ENCODE measurements at places on chromosomes 13 and 19. TPM values are rescaled to one million over a fixed set of nuclear protein-coding genes. Genes with fewer than 3 reads are reported as not detected.
A peak's percentile ranks its signal among the peaks of the same experiment; 100 is the strongest.

GRCh38 chr13:33033051-33033812 is 17.0 kb downstream of the KL start:
- H3K27ac ChIP-seq, result no peak overlapping the region
- H3K4me3 ChIP-seq, result no peak overlapping the region
- no peak for DNase-seq
- H3K27me3 ChIP-seq, result no peaks in the 10 kb centered on the region

The SPTBN4 gene
- total RNA-seq, result 0.81 TPM

- no peaks in the 10 kb centered on the region for H3K36me3 ChIP-seq
- DNase-seq, result no peak
These were observed 171.7 kb downstream of the LACC1 start for GRCh38 chr13:44051405-44051804.

The CD177 gene
- total RNA-seq, result 0.55 TPM

The OVOL3 gene
- not detected for total RNA-seq

DNA sequence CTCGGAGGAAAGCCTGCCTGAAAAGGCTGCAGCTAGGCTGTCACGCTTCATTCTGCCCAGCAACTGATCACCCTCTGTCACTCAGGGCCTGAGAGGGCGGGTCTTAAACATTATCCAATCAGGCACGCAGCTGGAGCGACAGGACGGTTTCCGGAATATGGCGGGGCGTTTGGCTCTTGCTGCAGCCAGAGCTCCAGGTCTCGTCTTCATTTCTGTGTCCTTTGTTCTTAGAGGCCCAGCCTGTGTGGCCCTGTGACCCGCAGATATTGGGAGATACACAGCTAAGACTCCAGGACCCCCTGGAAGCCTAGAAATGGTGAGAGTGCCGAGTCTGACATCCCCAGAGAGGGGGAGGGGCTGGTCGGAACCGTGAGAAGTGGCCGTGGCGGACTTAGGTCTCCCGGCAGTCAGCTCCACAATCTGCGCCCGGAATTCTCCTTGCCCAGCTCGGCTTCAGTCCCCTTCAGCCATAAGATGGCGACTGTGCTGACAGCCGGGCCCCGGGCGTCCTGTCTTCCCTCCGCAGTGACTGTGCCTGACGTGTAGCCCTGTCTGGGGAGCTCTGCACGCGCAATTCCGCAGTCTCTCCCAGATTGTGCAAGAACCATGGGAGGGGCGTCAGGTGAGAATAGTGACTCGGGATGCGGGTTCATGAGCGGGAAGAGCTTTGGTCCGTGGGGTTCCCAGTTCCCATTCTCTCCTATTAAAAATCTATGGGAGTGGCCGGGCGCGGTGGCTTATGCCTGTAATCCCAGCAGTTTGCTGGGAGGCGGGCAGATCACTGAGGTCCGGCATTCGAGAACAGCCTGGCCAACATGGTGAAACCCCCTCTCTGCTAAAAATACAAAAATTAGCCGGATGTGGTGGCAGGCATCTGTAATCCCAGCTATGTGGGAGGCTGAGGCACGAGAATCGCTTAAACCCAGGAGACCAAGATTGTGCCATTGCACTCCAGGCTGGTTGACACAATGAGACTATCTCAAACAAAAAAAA is at the start of gene ZNF429:
Gene ZNF429, plus strand, starts transcription at position 144 of the 993 bp plus-strand sequence. Its CDS starts 170 bp downstream, at position 314.
- H3K27me3 ChIP-seq, result no peaks in the 10 kb centered on the region
- H3K27ac ChIP-seq, result peak within 1 kb of the TSS; percentile 65
- H3K4me3 ChIP-seq, result peak within 1 kb of the TSS; percentile 77
- H3K4me1 ChIP-seq, result no peaks in the 10 kb centered on the region
- H3K36me3 ChIP-seq, result peaks cover 12% of the 10 kb centered on the region
- peak; percentile 76 for DNase-seq

- H3K4me1 ChIP-seq, result no peaks in the 10 kb centered on the region
- H3K4me3 ChIP-seq, result no peak overlapping the region
- H3K27me3 ChIP-seq, result peaks cover 32% of the 10 kb centered on the region
- H3K36me3 ChIP-seq, result no peaks in the 10 kb centered on the region
These were observed 347.3 kb downstream of the TEX29 start for GRCh38 chr13:111667757-111668156.

- H3K27me3 ChIP-seq, result peaks cover 15% of the 10 kb centered on the region
- H3K36me3 ChIP-seq, result no peaks in the 10 kb centered on the region
- H3K4me1 ChIP-seq, result no peaks in the 10 kb centered on the region
- H3K4me3 ChIP-seq, result peak overlapping the region; percentile 66
- no peak for DNase-seq
These were observed 1.2 kb upstream of the MCF2L start for GRCh38 chr13:112967686-112968379.

The ETV2 gene
- total RNA-seq, result not detected

The AKAP8L gene
- total RNA-seq, result 137 TPM

GRCh38 chr19:10135551-10136334 is 16.0 kb upstream of the EIF3G start:
- H3K27me3 ChIP-seq, result no peaks in the 10 kb centered on the region
- H3K27ac ChIP-seq, result no peak overlapping the region
- H3K36me3 ChIP-seq, result peaks cover 68% of the 10 kb centered on the region
- no peak overlapping the region for H3K4me3 ChIP-seq

DNA sequence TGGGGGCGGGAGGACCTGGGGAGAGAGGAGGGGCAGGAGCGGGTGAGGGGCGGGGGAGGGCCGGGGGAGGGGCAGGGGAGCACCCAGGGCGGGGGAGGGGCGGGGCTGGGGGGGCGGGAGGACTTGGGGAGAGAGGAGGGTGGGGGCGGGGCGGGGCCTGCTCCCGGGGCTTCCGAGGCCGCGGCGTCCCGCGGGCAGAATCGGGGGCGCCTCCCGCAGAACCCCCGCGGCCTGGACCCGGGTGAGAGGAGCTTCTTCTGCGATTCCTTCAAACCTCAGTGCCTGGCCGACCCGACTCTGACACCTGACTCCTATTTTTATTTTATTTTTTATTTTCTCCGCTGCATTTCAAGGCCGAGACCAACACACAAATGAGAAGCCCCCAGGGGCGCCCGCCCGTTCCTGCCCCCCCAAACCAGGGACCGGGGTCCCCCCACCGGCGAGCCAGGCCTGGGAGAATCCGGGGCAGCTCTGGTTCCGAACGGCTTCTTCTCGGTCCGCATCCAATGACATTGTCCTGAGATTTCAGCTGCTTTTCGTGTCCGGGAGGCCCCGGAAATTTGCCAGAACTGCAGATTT is 470 bp upstream of the GRTP1 start:
- no peak for DNase-seq
- H3K4me1 ChIP-seq, result 0 out of 2 replicates have a peak, but pooled peaks cover 4% of the 10 kb centered on the region
- no peak overlapping the region for H3K4me3 ChIP-seq
- H3K27me3 ChIP-seq, result no peaks in the 10 kb centered on the region
- no peaks in the 10 kb centered on the region for H3K36me3 ChIP-seq

DNA sequence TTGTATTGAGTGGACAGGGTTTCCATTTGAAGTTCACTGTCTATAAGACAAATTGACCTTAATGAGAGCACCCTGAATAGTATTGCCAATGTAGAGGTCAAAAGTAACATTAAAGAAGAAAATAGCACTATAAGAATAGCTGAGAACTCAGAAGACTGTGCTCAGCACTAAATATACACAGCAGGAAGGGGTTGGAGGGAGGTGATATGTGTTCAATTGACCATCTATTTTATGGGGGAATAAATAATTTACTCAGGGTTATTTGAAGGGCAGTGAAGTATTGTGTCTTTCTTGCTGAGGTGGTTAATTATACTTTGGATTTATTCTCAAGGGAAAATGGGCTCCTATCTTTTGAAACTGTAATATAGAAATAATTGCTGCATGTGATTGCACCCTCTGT is 1380.5 kb upstream of the SPRY2 start:
- no peak for DNase-seq
- no peaks in the 10 kb centered on the region for H3K4me1 ChIP-seq
- H3K36me3 ChIP-seq, result no peaks in the 10 kb centered on the region
- H3K4me3 ChIP-seq, result no peak overlapping the region

DNA sequence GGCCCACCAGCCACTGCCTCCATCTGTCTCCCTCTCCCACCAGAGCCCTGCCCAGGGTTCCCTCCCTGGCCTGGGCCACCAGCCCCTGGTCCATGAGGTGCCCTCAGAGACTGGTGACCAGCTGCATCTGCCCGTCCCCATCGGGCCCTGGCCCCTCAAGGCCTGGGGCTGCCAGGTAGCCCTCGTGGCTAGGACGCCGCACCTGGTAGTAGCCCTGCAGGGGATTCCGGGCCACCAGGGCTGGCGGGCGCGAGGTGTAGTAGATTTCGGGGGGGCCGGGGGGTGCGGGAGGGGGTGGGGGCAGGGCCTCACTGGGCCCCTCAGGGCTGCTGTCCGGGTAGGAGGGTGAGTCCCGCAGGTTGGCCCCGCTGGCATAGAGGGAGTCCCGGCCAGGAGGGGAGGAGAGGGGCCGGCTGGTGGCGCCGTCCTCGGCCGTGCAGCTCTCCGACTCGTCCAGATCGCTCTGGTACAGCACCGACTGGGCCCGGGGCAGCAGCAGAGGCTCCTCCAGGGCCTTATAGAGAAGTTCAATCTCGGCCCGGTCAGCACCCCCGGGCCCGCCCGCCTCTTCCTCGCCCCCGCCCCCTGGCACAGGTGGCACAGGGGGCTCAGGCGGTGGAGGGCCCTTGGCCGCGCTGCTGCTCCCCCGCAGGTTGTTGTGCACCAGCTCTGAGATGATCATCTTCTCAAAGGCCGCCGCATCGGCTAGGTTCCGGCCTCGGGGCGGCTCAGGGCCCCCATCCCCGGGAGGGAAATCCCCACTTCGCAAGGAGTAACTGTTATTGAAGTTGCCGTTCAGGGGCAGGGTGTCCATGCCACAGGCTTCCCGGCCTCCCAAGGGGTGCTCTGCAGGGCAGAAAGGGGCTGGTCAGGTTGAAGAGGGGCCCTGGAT is 14.6 kb upstream of the ASF1B start:
- no peak overlapping the region for H3K27ac ChIP-seq
- H3K36me3 ChIP-seq, result peaks cover 4% of the 10 kb centered on the region
- no peak overlapping the region for H3K4me3 ChIP-seq
- H3K4me1 ChIP-seq, result no peaks in the 10 kb centered on the region
- no peaks in the 10 kb centered on the region for H3K27me3 ChIP-seq
- DNase-seq, result no peak

The USHBP1 gene
- not detected for total RNA-seq

The DGKH gene
- total RNA-seq, result 5.9 TPM

GRCh38 chr19:35224681-35225571 is 3.6 kb downstream of the FAM187B start:
- no peak overlapping the region for H3K4me3 ChIP-seq
- H3K27me3 ChIP-seq, result no peaks in the 10 kb centered on the region
- no peaks in the 10 kb centered on the region for H3K36me3 ChIP-seq
- DNase-seq, result no peak

The KLK15 gene
- 1.3 TPM for total RNA-seq

- no peak for DNase-seq
- no peaks in the 10 kb centered on the region for H3K27me3 ChIP-seq
- H3K27ac ChIP-seq, result no peak overlapping the region
These were observed 4.6 kb downstream of the GNA11 start for GRCh38 chr19:3098515-3099346.

DNA sequence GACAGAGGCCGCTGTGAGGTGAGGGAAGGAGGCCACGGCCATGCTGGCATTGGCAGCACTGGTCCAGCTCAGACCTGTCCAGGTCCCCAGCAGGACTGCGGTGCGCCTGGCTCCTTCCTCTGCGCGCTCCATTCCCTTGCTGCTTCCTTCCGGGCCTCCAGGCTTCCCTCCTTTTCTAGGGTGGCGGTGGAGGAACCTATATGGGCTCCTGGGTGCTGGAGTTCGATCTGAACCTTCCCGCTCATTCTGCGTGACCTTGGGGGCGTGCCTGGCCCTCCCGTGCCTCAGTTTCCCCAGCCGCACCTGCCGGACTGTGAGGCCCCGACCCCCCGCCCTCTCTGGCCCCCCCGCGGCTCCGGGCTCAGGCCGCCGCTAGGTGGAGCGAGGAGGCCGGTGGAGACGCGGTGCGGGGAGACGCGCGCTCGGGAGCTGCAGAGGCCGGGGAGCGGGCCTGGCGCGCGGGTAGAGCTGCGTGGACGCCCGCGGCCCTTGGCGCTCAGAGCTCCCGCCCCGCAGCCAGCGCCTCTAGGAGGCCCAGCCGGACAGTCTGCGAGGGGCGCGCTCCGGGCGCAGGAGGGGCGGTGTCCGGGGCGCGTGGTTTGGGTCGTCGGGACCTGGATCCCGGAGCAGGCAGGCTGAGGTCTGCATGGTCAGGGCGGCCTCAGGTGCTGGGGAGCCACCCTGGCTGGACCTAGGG is 29.9 kb downstream of the EFNA2 start:
- H3K4me3 ChIP-seq, result peak overlapping the region; percentile 60
- peak; percentile 50 for DNase-seq
- no peaks in the 10 kb centered on the region for H3K36me3 ChIP-seq
- no peaks in the 10 kb centered on the region for H3K27me3 ChIP-seq
- H3K4me1 ChIP-seq, result peaks cover 8% of the 10 kb centered on the region
- H3K27ac ChIP-seq, result no peak overlapping the region

The IZUMO2 gene
- not detected for total RNA-seq

- H3K4me3 ChIP-seq, result no peak overlapping the region
- H3K27ac ChIP-seq, result no peak overlapping the region
- no peak for DNase-seq
These were observed 88.1 kb downstream of the STOML3 start for GRCh38 chr13:38902551-38902950.

- peaks cover 11% of the 10 kb centered on the region for H3K4me1 ChIP-seq
- peak overlapping the region; percentile 78 for H3K27ac ChIP-seq
- no peaks in the 10 kb centered on the region for H3K27me3 ChIP-seq
- peak overlapping the region; percentile 63 for H3K4me3 ChIP-seq
- peak; percentile 90 for DNase-seq
These were observed 45.4 kb downstream of the SMIM24 start for GRCh38 chr19:3434630-3435553.

The ZNF324B gene
- total RNA-seq, result 11.2 TPM

GRCh38 chr13:51425410-51426042 is 27.3 kb downstream of the INTS6 start:
- H3K27ac ChIP-seq, result no peak overlapping the region
- H3K4me1 ChIP-seq, result peaks cover 8% of the 10 kb centered on the region
- H3K27me3 ChIP-seq, result no peaks in the 10 kb centered on the region
- DNase-seq, result no peak
- H3K4me3 ChIP-seq, result no peak overlapping the region

- H3K27ac ChIP-seq, result no peak overlapping the region
- H3K36me3 ChIP-seq, result no peaks in the 10 kb centered on the region
- H3K4me3 ChIP-seq, result no peak overlapping the region
- no peaks in the 10 kb centered on the region for H3K27me3 ChIP-seq
These were observed 3.7 kb downstream of the RUBCNL start for GRCh38 chr13:46383383-46383782.

The DDX49 gene
- 145 TPM for total RNA-seq

- no peak overlapping the region for H3K4me3 ChIP-seq
- no peaks in the 10 kb centered on the region for H3K36me3 ChIP-seq
- H3K27me3 ChIP-seq, result no peaks in the 10 kb centered on the region
- no peak for DNase-seq
- H3K4me1 ChIP-seq, result no peaks in the 10 kb centered on the region
These were observed 114.4 kb downstream of the ZAR1L start for GRCh38 chr13:32200741-32201140.

GRCh38 chr19:49856574-49857021 is 5.6 kb downstream of the PTOV1 start:
- peaks cover 37% of the 10 kb centered on the region for H3K36me3 ChIP-seq
- no peak for DNase-seq
- H3K27ac ChIP-seq, result no peak overlapping the region
- no peak overlapping the region for H3K4me3 ChIP-seq
- peaks cover 12% of the 10 kb centered on the region for H3K4me1 ChIP-seq

GRCh38 chr13:86155756-86156155 is 356.5 kb upstream of the SLITRK6 start:
- H3K4me3 ChIP-seq, result no peak overlapping the region
- H3K27me3 ChIP-seq, result no peaks in the 10 kb centered on the region
- H3K27ac ChIP-seq, result no peak overlapping the region
- no peaks in the 10 kb centered on the region for H3K4me1 ChIP-seq

All from PC-3 (cell line).